CD8-positive, alpha-beta memory T cell (primary cell): ENCODE measurements at places on chromosomes 4 and X. TPM values are rescaled to one million over a fixed set of nuclear protein-coding genes. Genes with fewer than 3 reads are reported as not detected.

The ABLIM2 gene
- 1.2 TPM for polyA plus RNA-seq

The SLC6A14 gene
- not detected for polyA plus RNA-seq

The ARHGAP36 gene
- not detected for polyA plus RNA-seq

The PNPLA4 gene
- polyA plus RNA-seq = 14.0 TPM

The PITX2 gene
- not detected for polyA plus RNA-seq
